ENCODE measurements at places on chromosomes 3 and 15.

DNA sequence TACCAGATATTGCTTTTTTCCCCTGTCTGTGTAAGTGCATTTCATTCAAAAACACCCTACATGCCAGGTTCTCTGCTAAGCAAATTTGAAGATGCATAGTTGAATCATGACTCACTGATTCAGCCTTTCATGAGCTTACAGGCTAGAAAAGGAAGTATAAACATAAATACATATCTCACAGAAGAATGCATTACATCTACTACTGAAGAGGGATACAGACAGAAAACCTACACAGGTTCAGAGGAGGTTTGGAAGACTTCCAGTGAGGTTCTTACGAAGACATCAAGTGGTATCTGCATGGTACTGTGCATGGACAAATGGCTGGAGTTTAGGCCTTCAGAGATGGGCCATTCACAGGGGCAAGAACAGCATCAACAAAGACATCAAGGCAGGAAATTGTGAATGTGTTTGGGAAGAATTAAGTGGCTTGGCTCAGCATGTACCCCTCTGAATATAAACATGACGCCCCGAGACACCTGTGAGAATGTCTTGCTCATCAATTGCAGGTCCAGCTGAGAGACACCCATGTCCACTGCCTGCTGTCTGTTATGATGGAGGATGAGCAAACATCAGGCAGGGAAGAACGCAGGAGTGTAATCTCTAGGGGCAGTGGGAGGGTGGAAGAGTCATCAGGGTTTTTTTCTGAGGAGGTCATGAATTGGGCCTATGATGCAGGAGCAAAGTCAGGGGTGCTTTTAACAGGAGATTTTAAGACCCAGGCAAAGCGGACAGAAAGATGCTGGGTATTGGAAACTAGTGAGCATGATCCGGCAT lies 105.1 kb upstream of the GALNT15 start:
- DNase-seq: no peak

GRCh38 chr3:13674538-13675185 lies 125.7 kb downstream of the FBLN2 start:
- no peak for DNase-seq

DNA sequence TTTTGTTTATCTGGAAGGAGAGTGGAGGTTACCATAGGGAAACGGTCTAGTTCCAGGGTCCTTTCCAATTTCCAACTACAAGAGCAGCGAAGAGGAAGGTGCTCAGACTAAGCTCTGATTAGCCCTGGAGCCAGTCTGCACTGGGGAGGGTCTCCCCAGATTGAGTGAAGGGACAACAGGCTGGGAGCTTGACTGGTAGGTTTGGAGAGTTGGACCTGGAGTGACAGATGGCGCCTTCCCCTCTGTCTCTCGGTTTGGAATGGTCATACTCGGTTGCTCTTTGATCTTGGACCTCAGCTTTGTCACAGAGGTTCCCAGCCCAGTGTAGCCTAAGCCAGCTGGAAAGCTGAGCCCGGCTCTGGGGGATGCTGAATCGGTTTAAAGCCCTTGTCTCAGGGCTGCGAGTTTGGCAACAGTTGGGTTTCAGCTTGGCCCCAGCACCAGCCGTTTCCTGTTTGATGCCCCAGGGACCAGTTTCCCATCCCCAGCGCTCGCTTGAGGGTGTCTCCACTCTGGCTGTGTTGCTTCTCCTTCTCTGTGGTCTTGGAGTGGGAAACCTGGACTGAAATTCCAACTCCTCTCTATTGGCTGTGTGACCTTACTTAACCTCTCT lies 53.1 kb upstream of the ULK4 start:
- DNase-seq: peak; percentile 14

DNA sequence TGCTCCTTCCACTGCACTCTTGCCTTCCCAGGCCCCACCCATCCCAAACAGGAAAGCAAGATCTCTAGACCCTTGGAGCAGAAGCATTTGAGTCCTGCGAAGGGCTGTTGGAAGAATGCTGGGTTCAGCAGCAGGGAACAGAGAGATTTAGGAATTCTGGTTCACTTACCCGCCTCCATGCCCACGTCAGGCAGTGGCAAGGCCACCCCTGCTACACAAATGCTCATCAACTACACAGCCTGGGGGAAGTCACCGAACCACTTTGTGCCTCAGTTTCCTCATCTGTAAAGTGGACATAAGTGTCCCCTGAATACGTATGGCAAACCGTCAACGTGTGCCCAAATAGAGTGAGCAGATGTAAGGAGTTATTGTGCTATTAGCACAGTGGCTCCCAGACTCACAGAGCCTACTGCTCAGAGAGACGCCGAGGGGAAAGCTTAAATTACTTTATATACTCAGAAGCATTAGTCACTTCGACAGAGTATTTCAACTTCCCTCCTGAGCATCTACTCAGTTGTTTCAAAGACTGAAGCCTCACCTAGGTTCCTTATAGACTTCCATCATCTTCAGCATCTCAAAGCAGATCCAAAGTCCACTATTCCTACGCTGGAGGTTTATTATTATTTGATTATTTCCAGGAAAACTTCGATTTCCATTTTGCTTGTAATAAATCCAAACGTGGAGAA lies 905 bp downstream of the HOMER2 start:
- no peak for DNase-seq

- DNase-seq: no peak
Measured at GRCh38 chr3:42814914-42815507, 5.8 kb downstream of the ACKR2 start.

- no peak for DNase-seq
Measured at GRCh38 chr3:152976239-152976638, 141.3 kb downstream of the P2RY1 start.

DNA sequence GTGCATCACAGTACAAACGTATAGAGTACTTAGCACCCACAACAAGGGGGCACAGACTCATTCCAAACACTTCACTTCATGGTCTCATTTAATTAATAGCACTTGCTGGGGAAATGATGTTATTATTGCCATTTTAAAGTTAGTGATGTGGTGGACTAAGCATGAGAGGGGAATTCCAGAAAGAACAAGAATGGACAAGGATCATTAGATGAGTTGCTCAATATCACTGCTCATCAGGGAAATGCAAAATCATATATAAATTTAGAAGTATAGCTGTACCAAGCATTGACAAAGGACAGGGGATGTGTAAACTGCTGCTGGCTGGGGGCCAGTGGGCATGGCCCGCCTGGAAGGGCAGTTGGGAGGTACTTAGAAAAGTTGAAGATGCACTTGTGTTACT lies 14.6 kb downstream of the PRR20G start:
- no peak for DNase-seq

DNA sequence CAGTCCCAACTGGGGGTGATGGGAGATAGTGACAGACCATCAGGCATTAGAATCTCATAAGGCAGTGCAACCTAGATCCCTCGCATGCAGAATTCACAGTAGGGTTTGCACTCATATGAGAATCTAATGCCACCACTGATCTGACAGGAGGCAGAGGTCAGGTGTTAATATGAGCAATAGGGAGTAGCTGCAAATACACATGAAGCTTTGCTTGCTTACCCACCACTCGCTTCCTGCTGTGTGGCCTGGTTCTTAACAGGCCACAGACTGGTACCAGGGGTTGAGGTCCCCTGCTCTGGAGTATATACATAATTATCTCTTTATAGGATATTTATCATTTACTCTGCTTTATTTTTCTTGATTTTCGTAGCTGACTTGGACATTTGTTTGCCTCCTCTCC lies 36.0 kb upstream of the ZMAT3 start:
- no peak for DNase-seq

DNA sequence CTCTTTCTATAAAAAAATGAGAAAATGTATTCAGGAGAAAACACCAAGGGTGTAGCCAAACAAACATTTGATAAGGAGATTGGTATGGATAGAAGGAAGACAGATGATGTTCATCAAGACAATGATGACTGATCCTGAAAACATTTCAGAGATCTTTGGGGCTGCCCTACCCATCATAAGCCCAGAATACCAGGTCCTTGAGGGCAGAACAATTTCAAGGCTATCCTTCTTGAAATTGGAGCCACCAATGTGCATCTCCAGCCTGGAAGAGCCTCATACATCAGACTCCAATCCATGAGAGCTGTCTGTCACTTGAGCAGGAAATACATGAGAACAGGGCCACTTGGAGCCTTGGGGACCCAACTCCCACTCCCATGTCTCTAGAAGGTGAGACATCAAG lies 89.5 kb upstream of the ANKRD28 start:
- no peak for DNase-seq

Measured in activated CD4-positive, alpha-beta T cell treated with anti-CD3 and anti-CD28 coated beads, Interleukin-2, amount 10 ng/mL, durations not matched to agents 7 days and 5 days (primary cell).